ENCODE measurements at places on chromosomes 7 and 10.

DNA sequence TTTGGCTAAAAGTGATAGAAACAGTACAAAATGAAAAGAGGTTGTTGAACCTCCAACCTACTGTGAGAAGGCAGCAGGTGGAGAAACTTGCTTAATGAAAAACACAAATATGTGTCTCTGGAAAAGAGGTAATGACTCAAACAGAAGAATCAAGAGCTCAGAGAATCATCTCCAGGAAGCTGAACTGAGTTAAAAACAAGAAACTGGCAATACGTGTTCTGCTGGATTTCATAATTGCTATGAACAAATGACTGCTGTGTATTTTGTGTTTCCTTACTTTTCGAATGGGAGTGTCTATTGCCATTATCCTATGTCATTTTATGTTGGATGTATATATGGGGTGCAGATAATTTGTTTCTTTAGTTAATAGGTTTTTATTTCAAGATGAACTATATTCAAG, 401.1 kb downstream of the DGKB start:
- DNase-seq = no peak

GRCh38 chr7:134200970-134201369, 73.8 kb downstream of the LRGUK start:
- no peak for DNase-seq

DNA sequence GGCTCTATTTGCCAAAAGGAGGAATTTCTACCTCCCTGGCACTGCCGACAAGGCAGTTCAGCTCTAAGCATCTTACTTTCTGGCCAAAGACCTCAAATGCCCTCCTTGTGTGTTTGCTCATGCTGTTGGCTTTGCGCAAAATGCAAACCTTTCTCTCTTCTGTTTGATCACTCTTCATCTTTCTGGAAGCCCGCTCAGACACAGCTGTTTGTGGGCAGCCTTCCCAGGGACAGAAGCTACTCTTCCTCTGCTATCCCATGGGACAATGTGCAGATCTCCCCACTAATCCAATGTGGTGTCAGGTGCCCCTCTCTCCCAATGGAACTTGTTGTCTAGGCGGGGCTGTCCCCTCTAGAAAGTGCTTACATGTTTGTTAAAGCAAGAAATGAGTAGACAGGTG, 278.7 kb downstream of the CCSER2 start:
- DNase-seq = no peak

DNA sequence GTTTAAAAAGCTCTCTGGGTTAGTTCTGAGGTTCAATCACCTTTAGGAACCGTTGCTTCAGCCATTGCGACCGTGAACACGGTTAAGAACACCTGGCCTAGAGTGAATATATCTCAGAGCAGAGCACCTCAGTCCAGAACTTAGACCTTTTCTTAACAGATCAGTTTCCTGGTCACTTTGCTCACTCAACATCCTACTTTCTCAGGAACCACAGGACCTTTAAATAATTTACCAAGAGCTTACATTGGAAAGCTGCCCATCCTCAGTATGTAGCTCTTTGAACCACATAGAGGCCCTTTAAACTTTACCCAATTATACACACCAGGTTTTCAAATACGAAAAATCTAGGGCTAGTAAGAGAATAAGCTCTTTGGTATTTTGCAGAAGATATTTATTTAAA, 153.2 kb downstream of the NRBF2 start:
- no peak for DNase-seq

GRCh38 chr10:7337431-7338171, 73.2 kb downstream of the SFMBT2 start:
- no peak for DNase-seq

GRCh38 chr10:27779462-27780015, 33.9 kb upstream of the MKX start:
- no peak for DNase-seq

DNA sequence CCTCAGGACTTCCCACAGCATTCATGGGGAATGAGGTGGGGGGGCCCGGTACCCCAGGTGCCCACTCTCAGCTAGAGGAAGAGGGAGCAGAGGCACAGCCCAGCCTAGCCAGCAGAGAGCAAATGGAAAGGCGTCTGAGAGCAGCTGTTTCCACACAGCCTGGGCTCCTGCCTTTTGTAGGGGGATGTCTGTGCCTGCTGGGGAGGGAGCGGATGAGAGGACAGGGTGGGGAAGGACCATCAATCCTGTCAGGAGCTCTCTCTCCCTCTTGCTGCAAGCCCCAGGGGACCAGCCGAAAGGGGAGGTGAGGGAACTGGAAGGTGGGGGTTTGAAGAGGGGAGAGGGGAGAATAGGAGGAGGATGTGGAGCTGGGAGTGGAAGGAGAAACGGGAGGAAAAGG, at the start of gene PKD2L1:
TSS of gene PKD2L1 (minus strand) at position 150 of the 400 bp plus-strand sequence. CDS start at position 25, 125 bp downstream.
- DNase-seq = no peak

GRCh38 chr7:142554560-142555532, 194.4 kb upstream of the PRSS1 start:
- no peak for DNase-seq

DNA sequence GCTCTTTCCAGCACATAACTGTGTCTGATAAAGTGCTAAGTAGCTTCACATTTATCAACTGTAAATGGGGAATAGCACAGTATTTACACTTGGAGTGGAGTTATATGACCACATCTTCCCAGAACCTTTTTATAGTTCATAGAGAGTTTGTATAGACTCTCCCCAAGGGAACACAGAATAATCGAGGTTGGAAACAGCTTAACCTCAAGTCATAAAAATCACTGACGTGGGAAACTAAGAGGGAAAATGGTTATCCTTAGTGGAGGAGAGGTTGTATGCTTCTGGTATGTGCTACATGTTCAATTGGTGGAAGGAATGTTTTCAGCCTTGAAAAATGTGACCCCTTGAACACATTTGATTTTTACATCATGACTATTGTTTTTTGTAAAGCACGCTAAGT, 167.9 kb upstream of the KIAA1217 start:
- DNase-seq = no peak

GRCh38 chr10:100873146-100873826, 39.5 kb upstream of the SLF2 start:
- DNase-seq = no peak

DNA sequence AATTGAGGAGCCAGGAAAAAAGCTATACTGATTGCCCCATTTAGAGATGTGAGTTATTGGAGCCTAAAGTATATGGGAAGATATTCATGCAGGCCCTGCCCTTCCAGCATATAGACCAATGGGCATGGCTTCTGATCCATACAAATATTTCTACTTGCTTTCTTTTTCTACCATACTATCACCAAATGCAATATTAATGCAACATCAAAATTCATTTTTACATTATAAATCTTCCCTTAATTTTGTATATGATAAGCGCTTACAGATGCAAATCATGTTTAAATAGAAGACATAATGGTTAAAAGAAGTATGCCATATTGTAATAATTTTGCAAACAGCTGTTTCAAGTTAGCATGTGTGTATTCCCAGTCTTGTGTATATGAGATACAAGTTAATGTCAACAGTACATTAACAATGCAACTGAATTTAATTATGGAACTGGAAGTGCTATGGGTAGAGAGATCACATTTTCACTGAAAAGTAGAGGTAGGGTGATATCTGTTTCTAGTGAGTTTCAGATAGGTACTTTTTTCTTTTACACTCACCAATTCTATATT, 24.6 kb upstream of the WNT16 start:
- no peak for DNase-seq

GRCh38 chr7:141227454-141227853, 153.6 kb downstream of the TMEM178B start:
- DNase-seq = no peak

DNA sequence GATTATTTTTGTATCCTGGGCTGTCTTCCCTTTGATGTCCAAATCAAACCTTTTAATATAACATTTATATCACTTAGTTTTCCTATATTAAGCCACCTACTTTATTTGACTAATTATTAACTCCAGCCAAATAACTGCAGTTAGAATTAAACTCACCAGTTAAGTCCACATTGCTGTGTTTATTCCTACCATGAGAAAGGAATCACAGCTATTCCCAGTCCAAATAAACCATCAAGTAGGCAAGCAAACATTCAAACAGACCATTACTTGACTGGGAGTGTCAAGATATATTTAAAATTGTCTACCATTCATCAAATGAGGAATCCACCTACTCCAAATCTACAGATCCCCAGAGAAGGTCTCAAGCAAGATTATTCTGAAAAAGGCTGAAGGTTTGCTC, 22.4 kb downstream of the PDE1C start:
- no peak for DNase-seq

GRCh38 chr10:63633677-63634487, 112.7 kb downstream of the REEP3 start:
- no peak for DNase-seq

DNA sequence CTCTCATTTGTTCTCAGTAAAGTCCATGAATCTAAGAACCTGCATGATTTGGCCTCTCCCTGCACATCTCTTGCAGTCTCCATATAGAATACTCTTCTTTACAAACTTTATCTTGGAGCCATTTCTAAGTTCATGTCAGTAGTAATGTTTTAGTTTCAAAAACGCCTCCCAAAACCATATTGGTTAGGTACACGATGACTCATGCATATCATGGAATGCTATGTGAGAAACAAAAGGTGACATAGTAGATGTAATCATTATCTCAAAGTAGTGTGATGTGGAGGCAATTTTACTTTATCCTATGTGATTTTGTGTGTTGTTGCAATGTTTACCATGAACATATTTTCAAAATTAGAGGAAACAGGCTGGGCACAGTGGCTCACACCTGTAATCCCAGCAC, 520.7 kb downstream of the KCNMA1 start:
- no peak for DNase-seq

- DNase-seq = no peak
These were observed 69.9 kb upstream of the FGL2 start for GRCh38 chr7:77269360-77270093.

DNA sequence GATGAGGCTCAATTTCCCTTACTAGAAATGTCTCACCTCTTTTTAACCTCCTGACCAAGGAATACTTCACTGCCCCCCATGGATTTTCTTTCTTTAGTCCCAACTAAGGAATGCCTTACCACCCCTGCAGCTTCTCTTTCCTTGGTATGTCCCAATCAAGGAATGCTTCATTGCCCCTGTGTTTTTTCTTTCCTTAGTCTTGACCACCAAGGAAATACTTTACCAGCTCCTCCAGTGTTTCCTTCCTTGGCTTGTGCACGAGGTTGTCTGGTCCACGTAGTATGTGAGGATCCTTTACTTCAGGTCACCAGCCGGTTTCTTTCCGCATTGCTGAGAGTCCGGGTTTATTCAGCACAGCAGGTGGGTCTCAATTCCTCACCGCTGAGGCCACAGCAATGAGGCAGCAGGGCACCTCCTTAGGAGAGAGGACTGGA, 59.3 kb downstream of the CYP2C9 start:
- DNase-seq = no peak

GRCh38 chr7:151250181-151251132, 2.0 kb upstream of the SMARCD3 start:
- DNase-seq = no peak

DNA sequence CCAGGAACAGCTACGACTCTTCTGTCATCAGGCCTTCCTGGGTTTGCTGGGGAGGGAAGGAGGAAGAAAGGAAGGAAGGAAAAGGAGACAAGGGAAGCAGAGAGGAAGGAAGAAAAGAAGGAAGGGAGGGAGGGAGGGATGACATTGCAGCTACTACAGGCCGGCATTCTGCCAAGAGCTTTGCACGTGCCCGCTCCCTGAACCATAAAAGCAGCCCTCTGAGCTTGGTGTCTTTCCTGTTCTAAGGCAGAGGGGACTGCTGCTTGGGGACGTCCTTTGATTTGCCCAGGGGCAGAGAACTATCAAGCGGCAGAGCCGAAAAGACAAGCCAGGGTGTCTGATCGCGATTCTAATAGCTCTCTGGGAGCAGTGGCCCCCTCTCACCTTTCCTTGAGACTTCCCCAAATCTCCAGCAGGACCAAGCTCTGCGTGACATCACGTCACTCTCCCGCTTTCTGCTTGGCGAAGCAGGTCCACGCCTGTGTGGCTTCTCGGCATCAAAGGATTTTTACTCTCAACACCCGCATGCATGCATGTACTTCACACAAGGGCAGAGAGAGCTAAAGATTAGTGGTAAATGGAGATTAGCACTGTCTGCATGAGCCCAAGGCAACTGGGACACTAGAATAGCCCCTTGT, 167.8 kb upstream of the AUTS2 start:
- no peak for DNase-seq

GRCh38 chr7:55441774-55442522, 76.8 kb downstream of the LANCL2 start:
- DNase-seq = no peak

DNA sequence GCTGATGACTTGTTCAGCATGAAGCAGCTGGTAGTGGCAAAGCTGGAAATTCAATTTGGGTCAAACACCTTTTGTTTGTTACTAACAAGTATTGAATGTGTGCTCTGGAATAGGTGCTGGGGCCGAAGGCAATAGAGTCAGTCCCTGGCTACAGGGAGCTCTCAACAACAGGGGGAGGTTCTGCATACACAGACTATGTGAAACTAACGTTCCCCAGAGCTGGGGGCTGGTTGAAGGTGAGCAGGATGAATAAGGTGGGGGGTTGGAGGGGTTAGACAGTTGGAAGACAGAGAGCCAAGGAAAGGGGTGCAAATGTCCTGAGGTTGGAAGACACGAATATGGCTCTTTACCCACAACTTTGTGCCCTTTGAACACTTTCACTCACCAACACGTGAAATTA, 84.1 kb upstream of the PLPP4 start:
- DNase-seq = no peak

GRCh38 chr10:46523119-46523961, 33.1 kb downstream of the GPRIN2 start:
- no peak for DNase-seq

DNA sequence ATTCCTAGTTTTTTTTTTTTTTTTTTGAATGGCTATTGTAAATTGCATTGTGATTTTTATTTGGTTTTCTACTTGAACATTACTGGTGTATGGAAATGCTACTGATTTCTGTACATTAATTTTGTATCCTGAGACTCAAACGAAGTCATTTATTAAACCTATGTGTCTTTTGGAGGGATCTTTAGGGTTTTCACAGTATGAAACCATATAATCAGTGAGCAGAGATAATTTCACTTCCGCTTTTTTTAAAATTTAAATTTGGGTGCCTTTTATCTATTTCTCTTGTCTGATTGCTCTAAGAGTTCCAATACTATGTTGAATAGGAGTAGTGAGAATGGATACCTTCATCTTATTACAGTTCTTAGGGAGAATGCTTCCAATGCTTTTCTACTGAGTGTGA, 102.7 kb downstream of the ZWINT start:
- no peak for DNase-seq
